ENCODE measurements at places on chromosomes 4 and X.

DNA sequence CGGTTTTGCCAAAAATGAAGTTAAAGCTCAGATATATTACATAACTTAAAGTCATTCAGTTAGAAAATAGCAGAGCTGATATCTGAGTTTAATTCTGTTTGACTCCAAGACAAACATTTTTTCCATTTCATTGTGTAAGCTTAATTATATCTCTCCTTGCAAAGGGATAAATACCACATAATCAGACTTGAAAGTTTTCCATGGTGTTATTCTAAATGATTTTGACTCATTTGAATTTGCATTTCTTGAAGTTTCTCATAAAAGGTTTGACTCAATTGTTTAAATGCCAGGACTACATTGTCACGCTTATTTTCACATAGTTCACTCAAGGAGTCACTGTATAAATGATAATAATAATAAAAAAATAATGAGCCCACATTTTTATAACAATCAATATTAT lies 39.4 kb upstream of the DDX60 start:
- DNase-seq = no peak

DNA sequence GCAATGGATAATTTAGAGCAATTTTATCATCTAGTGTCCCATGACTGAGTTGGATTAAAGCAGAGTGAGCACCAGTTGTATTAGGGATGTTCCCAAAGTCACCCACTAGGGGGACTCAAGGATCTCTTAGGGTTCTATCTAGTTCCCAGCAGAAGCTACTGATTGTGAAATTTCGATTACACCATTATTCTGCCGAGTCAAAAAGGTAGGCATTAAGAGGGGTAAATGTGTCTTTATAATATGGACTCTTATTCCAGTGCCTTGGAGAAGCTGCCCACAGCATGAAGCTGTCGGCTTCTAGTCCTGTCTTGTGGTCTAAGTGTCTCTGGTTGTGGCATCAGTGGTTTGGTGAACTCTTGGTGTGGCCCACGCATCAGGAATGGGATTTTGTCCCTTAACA lies 53.3 kb downstream of the RGS12 start:
- peak; percentile 78 for DNase-seq

GRCh38 chr4:142696334-142697122 lies 149.6 kb downstream of the INPP4B start:
- DNase-seq = no peak

GRCh38 chr4:3111461-3111860 lies 37.0 kb downstream of the HTT start:
- peak; percentile 47 for DNase-seq

- no peak for DNase-seq
Measured at GRCh38 chrX:30183554-30183953, 31.8 kb upstream of the MAGEB2 start.

DNA sequence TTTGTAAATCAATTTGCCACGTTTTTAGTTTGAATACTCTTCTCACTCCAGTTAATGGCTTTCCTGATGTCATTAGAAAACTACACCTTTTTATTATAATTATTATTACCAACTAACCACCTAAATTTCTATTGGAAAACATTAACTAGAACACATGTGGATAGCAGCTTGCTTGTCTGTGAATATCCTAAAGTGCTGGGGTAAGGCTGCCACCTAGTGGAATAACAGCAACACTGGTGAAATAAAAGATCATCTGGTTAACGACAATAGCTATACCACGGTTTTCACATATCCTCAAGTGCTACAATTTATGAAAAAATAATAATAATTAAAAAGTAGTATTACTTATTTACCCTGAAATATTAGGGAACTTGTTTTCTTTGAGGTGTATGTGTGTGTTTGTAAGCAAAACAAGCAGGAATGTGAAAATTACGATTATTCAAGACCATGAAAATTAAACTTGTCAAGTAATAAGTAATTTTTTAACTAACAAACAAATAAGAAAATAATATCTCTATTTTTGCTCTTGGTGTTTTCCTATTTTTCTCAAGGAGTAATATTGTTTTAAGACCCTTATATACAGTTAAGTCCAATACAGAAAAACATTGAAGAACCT lies 130.1 kb upstream of the TECRL start:
- peak; percentile 53 for DNase-seq

DNA sequence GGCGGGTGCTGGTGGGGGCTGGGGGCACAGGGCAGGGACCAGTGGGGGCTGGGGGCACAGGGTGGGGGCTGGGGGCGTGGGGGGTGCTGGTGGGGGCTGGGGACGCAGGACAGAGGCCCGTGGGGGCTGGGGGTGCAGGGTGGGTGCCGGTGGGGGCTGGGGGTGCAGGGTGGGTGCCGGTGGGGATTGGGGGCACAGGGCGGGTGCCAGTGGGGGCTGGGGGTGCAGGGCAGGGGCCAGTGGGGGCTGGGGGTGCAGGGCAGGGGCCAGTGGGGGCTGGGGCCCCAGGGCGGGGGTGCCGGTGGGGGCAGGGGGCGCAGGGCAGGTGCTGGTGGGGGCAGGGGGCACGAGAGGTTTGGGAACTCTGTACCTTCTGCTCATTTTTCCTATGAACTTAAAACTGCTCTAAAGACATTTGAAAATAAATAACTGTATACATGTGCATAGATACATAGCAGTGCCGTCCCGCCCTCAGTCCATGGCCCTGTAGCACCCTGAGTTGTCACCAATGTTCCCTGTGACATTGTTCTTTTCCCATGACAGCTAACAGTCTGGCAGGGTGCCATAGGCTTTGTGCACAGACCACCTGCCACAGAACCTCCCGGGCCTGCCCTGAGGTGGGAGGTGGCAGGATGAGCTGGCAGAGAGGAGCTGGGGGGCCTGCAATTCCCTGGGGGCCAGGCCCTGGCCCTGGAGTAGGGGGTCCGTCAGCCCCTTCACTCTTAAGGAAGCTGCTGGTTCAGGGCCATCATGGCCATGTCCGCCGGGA lies 35.6 kb upstream of the ADRA2C start:
- DNase-seq = no peak

- peak; percentile 70 for DNase-seq
Measured at GRCh38 chr4:182578402-182578801, 335.2 kb downstream of the TENM3 start.

DNA sequence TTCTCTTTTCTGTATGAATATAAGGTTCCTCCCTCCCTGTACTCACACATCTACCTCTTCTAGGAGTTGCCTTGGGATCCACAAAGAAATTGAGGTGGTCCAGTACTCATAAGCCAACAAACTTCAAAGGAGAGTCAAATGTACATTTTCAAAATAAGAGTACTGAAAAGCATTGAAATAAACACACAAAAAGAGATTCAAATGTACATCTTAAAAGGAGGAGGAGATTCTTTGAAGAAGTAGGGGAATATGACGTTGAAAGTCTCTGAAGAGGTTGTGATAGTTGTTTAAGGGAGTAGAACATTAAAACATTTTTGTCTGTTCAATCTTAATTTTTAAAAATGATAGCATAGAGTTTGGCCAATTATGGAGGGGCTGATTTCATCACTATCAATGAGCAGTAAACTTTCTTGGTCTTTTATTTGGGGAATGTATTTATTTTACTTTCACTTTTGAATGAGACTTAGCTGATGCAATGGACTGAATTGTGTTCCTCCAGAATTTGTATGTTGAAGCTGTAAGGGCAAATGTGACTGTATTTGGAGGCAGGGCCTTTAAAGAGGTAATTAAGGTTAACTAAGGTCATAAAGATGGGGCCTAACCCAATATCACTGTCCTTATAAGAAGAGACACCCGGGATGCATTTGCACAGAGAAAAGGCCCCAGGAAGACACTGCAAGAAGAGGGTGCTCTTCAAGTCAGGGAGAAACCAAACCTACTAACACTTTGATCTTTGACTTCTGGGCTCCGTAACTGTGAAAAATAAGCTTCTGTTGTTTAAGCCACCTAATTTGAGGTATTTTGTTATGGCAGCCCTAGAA lies 226.3 kb upstream of the PGRMC2 start:
- DNase-seq = peak; percentile 72

GRCh38 chr4:76035141-76035540 lies 729 bp downstream of the CXCL11 start:
- DNase-seq = no peak

DNA sequence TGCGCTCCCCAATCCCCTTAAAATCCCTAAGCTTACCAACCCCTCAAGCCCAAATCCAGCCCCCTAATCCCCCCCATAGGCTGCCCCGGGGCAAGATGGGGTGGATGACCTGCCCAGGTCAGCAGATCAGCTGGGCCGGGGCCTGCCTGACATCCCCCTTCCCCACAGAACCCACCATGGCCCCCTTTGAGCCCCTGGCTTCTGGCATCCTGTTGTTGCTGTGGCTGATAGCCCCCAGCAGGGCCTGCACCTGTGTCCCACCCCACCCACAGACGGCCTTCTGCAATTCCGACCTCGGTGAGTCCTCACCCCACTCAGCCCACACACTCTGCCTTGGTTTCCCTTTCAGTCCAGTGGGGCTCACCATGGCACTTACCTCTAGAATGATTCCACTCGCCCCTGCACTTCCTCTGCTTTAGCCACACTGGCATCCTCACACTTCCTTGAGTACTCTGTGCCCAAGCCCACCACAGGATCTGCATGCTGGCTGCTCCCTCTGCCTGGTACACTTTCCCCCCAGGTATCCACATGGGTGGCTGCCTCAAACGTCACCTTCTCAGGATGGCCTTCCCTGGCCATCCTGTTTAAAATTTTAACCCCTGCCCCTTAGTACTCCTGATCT lies 1.1 kb downstream of the TIMP1 start:
- DNase-seq = no peak

GRCh38 chr4:123624959-123625358 lies 228.4 kb downstream of the SPRY1 start:
- no peak for DNase-seq

DNA sequence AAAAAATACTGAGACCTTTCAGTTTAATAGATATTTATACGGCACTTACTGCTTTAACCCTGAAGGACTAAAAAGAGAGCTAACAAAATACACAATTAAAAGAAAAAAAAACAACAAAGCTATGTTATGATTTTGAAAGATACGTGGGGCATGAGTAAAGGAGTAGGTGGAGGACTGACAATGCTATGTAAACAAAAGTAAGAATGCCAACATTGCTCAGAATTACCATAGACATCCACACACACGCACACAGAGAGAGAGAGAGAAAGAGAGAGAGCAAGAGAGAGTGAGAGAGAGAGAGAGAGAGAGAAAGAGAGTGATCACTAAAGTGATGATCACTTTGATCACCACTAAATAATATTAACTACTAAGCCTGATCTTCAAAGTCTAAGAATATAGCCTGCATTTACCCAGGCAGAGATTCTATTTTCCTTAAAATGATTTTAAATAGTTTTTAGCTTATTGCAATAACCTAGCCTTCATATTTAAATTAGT lies 313.9 kb upstream of the SPANXN4 start:
- DNase-seq = no peak

GRCh38 chrX:9355739-9356138 lies 109.1 kb upstream of the TBL1X start:
- DNase-seq = no peak

DNA sequence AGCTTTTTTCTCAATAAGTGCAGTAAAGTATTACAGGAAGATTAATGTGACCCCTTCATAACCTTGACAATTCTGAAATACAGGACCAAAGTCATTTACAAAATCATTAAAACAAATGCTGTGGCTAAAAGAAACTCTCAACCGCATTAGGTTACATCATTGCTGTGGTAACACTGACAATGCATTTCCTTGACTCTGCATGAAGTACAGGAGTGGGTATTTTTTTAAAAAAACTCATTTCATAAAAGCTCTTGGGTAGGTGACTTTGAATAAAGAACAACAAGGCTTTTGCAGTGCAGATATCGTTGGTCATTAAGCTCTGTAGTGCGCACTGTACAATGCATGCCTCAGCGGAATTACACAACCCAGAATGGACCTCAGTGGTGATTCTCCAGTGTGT lies 23.4 kb upstream of the XK start:
- DNase-seq = no peak

- peak; percentile 13 for DNase-seq
Measured at GRCh38 chr4:10965196-10965595, 280.6 kb upstream of the CLNK start.

DNA sequence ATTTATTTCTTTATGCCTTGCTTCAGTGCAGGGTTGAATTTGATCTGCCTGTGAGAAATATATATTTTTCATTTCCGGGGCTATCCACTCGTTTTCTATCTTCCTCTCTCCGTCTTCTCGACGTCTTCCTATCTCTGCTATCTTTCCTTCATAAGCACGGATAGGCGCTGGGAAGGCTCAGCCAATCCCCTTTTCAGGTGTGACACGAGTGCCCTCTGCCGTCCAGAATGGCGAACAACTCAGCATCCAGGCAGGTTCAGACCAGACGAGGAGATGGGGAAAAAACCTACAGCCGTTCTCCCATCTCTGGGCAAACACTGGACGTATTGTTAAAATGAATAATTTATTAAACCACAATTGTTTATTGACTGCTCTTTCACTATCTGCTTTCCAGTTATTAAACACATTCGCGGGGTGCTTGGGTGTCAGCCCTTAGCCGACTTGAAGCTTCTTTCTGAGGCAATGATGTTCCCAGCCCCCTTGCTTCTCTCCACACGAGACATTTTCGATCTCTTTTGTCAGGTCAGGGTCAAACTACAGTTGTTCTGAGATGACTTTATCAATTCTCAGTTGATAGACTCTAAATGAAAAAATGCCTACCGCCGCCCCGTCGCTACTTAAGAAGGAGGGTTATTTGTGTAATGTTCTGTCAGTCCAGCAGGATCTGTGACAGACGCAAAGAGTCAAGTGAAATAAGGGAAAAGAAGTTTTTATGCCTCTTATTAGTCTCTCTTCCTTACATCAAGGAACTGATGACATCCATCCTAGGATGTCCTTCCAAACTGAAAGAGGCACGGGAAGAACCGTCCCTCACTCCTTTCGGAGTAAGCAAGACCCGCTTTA lies 96.3 kb upstream of the NOCT start:
- DNase-seq = peak; percentile 81

DNA sequence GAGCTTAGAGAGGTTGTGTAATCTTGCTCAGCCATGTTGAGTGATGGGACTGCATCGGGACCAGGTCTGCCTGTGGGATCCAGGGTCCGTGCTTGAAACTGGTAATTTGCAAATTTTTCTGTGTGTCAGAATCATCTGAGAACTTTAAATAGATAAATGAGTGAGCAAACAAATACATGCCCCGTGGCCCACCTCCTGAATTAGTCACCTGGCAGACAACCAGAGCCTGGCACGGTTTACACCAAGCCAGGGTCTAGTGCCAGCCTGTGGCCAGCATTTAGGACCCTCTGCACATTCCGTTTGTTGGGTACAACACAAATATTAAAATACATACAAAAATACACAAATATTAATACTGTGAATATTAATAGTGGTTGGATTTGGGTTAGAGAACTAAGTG lies 90.6 kb upstream of the STOX2 start:
- no peak for DNase-seq

GRCh38 chr4:76704133-76704881 lies 193.6 kb downstream of the SOWAHB start:
- DNase-seq = peak; percentile 86

DNA sequence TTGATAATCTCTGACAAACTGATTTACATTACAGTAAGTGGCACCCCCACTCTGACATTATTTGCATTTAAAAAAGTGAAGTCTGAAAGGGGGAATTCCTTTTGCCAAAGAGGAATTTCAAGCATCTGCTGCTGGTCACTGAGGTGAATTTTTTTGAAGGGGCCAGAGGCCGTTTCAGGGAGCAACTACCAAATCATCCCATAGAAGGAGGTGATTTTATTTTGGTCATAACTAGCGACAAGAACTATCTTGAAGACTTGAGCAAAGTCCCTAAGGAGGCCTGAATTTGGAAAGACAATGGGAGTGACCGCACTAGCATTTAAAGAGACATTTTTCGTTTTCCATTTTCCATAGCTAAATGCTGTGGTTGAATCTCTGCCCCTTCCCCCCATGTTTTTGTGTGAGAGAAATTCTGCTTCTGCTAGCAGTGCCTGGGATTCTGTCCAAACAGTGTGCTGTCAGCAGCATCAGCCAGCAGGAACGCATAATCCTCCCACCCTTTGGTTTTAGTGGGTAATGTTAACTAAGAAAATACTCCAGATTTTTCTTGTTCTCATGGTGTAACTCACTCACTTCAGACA lies 110.1 kb upstream of the MED14 start:
- DNase-seq = peak; percentile 95
